ENCODE measurements at places on chromosomes 7 and 10.

DNA sequence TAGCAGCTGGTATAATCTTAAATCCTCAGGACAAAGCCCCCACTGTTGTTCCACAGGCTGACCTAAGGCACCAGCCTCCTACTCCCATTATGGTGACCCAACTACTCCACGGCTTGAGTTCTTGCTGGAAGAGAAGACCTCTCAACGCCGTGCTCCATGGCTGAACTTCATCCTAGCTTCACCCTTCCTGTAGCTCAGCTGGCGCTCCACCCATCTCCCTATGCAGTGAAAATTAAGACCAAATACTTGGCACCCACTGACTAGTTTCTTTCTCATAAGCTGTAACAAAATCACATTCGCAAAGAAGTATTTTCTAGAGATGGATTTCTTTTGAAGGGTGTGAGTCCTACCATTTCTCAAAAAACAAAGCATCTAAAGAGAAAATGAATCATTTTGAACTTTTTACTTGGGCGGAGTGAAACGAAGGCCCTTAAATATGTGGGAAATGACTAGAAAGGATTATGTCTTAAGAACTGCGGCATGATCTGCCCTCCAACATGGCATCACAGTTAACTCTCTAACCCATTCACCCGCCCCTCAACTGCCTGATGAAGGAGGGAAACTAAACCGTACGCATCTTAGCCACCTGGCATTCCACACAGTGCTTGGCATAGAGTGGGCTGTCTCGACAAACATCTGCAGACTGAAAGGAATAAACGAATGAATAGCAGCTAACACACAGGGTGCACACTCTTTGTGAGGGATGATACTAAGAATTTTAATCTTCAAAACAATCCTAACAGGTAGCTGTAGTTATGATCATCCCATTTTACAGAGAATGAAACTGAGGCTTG, 32.7 kb downstream of the GFRA1 start:
- no peak for DNase-seq

DNA sequence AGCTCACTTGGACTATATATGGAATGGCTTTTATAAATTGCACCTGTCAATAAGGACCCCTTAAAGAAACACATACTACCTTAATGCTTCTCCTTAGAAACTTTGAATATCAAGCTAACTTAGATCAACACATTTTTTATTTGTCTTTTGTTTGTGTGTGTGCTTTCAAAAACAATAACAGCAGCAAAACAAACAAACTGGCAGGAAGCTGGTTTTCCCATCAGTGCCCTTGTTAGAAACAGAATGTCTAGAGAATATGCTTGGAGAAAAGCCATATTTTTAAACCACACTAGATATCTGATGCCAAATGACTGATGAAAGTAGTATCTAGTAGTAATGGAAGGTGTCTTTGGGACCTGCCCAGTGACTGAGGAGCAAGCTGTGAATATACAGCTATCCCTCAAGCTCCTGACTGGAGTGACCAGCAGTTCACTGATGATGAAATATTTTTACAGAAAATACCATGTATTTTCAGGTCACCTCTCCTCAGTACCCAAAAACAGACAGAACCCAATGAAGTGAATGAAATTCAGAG, 1.0 kb downstream of the PDE1C start:
- DNase-seq, result no peak

GRCh38 chr10:128480601-128481000, 354.4 kb upstream of the MKI67 start:
- DNase-seq, result no peak

- DNase-seq, result no peak
Observed at GRCh38 chr7:22662036-22662435, 65.0 kb upstream of the IL6 start.

DNA sequence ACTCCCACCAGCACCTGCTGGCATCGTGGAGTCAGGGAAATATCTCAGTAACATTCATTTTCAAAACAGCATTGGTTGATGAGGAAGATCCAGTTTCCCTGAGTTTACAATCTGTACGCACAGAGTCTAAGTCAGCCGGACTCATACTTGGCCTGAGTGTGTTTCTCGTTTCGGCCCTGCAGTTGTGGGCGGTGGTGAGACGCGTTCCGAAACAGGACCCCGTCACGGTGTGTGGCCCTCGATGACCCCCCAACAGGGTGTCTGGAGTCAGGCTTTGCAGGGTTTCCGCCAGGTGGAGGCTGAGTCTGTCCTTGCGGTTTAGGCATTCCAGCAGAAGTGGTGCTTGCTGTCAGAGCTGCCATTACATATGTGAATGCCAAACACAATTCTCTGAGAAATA, 317.5 kb downstream of the DNAJB6 start:
- DNase-seq, result no peak

DNA sequence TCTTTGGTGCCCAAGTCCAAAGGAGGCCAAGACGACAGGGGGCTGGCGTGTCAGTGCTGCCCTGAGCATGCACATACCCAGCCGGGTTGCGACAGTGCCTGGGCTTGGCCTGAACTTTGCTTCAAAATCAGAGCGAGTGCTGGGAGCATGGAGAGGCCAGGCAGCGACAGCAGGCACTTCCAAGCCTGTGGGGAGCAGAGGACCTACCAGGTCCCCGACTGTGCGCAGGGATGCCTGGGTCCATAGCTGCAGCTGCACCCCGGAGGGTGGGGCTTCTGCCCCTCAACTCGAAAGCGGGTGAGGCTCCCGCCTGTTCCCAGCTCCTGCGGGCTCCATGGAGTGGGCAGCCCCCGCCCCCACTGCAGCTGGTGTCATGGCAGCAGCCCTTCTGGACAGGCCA, 79.1 kb downstream of the HDAC9 start:
- no peak for DNase-seq

DNA sequence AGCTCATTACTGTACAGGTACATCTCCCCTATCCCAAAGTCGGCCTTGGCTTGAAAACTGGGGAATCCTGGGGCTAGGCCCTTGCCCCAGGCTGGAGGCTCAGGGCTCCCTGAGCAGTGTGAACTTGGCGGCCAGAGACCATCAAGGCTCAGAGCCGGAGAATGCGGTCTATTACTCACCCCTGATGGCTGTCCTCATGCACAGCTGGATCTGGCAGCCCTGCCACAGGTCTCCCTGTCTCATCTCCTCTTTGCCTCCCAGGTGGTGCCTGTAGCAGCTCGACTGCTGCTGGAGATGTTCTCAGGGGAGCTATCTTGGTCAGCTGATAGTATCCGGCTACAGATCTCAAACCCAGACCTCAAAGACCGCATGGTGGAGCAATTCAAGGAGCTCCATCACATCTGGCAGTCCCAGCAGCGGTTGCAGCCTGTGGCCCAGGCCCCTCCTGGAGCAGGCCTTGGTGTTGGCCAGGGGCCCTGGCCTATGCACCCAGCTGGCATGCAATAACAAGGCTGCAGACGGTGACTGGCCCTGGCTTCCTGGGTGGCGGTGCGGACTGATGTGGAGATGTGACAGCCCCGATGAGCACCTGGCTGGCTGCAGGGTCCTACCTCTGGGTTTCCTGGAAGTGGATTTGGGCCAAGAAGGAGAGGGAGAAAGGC, 10.7 kb downstream of the IRF5 start:
- no peak for DNase-seq

DNA sequence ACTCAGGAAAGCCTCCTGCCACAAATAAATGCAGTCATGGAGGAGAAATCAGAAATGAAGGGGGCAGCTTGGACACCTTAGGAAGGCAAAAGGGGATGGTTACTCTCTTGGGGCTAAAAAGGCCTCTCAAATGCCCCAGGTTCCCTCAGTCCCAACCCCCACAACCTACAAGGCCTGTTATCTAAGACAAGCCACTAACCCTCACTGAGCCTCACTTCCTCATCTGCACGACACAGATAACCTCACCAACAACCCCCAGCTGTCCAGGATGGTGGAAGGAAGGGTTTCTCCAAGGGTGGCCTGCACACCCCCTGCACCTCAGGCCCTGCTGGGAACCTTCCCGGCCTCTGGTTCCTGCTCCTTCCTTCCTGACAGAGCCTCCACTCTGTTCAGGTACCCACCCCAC, 29.2 kb downstream of the SORBS1 start:
- no peak for DNase-seq

Data from activated CD8-positive, alpha-beta T cell treated with anti-CD3 and anti-CD28 coated beads for 36 hours (primary cell).